ENCODE measurements at places on chromosomes 2 and 18.

- DNase-seq, result no peak
Measured at GRCh38 chr18:25516747-25517498, 165.0 kb upstream of the ZNF521 start.

DNA sequence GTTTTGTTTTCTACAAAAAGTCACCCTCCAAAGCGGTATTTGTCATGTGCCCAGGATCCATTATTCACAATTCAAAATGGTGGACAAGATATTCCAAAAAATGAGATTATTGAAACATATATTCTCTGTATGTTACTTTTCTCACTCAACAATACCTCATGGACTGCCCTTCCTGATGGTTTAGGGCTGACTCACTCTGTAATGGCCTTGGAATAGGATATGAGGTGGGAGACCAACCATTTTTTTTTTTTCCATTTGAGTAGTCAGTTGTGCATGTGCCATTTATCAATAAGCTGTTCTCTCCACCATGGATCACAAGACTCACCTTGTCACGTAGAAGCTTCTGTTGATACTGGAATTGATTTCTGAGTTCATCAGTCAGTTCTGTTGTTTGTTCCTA is 64.5 kb downstream of the LYPD6 start:
- no peak for DNase-seq

GRCh38 chr18:6284300-6284699 is 130.4 kb downstream of the L3MBTL4 start:
- no peak for DNase-seq

DNA sequence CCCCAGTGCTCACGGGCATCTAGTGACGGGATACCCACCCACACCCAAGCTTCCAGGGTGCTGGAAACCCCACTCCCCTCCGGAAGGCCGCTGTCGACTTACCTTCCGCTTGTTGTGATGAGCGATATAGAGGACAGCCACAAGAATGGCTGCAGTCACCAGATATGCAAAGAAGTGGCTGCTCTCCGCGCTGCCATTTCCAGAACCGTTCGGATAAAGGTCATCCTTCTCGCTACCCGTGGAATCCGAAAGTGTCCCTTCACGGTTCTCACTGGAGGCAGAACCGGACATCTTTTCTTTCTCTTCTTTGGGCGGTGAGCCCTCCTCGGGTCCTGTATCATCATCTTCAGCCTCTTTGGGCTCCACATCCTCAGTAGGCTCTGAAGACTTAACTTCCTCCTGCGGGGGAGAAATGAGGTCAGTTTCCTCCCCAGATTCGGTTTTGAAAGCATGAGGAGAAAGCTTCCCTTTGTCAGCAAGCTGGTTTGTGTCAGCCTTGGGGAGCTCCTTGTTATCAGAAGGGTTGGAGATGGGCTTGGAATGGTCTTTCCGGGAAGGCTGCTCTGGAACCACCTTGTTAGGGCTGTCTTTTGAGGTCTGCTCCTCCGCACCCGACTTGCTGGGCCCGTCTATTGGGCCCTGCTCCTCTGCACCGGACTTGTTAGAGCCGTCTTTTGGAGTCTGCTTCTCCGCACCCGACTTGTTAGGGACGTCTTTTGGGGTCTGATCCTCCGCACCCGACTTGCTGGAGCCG is 1.2 kb downstream of the TGOLN2 start:
- peak; percentile 41 for DNase-seq

GRCh38 chr18:77133835-77134496 is 1.4 kb upstream of the MBP start:
- no peak for DNase-seq

- no peak for DNase-seq
Measured at GRCh38 chr2:149038442-149039212, at the start of gene LYPD6B. Gene LYPD6B (plus strand): TSS chr2:149038699. CDS start chr2:149130949, 92,250 bp downstream.

GRCh38 chr18:35507192-35507591 is 9.4 kb upstream of the INO80C start:
- no peak for DNase-seq

GRCh38 chr2:217725409-217725808 is 277.4 kb downstream of the TNS1 start:
- no peak for DNase-seq

DNA sequence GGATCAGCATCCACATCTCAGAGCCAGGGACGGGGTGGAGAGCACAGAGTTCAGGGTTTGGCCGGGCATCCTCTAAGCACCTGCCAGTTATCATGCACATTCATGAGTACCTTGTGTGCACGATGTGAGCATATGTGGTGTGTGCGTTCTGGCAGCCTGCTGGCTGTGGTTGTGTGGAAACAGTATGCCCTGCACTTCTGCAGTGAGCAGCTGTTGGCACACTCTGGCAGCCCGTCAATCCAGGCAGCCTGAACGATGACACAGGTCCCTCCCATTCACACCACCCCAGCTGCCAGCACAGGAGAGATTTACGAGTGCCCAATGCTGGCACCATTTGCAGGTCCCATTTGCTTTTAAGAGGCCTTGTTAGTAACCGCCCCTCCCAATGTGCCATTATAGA is 74.2 kb downstream of the CD8B2 start:
- DNase-seq, result no peak

DNA sequence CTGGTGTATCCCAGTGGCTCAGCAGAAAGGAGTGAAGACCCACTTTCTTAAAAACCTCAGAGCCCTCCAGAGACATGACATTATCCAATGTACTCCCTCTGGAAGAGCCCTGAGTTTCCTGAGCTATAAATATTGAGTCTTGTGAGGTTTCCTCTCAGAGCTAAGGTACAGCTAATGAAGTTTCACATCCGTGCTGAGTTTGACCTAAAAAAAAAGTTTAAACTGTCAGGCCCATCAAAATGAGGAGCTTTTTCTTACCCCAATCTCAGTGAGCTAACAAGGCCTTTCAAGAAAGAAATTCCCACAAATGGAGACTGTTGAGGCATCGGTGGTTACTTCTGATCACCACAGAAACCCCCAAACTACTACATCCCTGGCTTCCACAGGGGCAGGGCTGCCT is 65.4 kb upstream of the ST8SIA3 start:
- DNase-seq, result no peak

DNA sequence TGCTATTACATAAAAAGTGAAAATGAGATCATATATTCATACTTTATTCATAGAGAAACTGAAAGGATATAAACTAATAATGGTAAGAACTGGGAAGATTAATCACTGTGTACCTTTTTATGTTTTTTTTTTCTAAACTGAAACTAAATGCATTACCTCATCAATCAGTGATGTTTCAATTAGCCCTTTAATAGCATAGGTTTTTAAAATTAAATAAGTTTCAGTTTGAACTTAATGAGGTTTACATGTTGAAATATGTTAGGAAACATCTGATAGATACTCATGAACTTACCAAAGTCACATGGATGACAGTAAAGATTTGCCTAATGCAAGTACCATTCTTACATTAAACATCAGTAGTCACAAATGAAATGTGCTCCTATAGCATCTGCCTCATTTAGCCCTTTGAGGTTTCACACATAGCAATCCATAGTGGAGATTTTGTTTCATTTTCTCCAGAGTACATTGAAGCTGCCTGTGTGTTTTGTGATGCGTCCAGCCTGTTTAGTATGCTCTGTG is 8.9 kb downstream of the MAPRE2 start:
- no peak for DNase-seq

- DNase-seq, result no peak
Measured at GRCh38 chr2:15733867-15734673, 142.4 kb downstream of the DDX1 start.

DNA sequence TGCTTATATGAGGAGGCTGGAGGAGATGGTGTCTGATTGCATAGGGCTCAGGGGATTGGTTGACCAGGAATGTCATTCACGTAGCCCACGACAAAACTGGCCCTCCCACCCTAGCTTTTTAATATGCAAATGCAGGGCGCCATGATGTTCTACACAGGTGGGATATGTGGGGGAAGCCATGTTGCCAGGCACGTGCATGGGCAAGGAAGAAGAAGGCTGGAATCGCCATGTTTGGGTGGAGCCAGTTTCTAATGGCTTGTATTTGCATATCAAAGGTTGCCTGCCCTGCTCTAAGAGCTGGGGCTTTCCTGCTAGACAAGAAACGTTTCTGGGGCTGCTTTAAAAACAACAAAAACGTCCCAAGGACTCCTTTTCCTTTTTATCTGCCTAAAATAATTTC is 26.5 kb upstream of the LINC00305 start:
- no peak for DNase-seq

All from stimulated activated CD4-positive, alpha-beta T cell treated with anti-CD3 and anti-CD28 coated beads, Interleukin-1b, Interleukin-23, amount 100 ng/mL, for 48 hours (primary cell).